ENCODE measurements at places on chromosomes 6 and 20.

DNA sequence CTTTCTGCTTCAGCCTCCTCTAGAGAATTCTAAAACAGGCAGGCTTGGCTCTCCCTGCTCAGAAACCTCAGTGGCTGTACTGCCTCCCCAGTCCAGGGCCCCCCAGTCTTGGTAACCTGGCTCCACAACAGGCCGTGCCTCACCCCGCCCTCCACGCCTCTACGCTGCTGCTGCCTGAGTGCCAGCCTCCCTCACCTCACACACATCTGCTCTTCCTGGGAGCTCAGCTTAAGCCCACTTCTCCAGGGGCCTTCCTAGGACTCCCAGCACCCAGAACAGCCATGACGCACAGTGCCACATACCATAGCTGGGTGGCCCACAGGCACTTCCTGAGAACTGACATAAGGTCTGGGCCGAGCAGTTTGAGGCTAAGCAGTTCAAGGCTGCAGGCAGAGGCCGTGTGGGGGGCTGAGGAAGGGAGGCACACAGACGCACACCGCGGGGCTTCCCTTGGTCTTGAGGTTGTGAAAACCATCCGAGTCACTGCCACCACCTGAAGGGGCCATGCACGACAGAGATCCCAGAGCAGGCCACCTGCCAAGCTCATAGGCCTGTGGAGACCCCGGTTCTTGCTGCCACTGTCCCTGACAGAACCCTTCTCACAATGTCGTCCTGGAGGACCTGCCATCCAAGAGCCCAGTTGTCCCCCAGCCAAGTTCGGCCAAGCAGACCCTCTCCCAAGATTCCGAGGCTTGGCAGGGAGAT lies 42.6 kb downstream of the DSTN start:
- no peak for DNase-seq

DNA sequence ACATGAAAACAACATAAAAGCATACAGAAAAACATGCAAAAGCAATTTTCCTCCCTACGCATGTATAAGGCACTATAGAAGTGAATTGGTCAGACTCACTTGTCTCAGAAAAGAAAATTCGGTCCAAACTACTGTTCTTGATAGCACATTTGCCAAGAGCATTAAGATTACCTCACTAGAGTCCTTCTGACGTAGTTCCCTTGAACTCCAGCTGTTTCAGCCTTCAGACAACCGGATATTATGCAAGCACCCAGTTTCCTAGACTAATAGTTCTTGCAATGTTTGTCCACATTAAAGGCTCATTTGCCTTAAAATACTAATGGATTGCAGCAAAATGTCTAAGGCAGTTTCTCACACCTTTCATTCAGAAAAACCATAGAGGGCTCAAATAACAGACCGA lies 2.5 kb upstream of the CASS4 start:
- DNase-seq: no peak

DNA sequence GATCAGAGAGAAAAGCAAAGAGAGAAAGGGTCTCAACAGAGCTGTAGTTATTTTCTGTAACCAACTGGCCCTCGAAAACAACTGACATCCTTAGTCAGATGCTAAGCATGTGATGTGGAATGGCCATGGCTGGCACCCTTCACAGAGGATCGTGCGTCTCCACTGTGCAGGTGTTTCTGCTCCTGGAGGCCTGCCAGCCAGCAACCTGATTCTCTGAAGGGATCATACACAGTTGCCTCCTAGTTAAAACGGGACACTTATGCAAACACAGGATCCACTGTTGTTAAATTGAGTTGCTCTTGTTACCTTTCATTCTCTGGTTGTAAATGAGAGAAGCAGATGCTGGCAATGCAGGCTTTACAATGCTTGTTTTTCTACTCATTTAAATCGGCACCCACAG lies 148.5 kb downstream of the HDGFL1 start:
- no peak for DNase-seq

DNA sequence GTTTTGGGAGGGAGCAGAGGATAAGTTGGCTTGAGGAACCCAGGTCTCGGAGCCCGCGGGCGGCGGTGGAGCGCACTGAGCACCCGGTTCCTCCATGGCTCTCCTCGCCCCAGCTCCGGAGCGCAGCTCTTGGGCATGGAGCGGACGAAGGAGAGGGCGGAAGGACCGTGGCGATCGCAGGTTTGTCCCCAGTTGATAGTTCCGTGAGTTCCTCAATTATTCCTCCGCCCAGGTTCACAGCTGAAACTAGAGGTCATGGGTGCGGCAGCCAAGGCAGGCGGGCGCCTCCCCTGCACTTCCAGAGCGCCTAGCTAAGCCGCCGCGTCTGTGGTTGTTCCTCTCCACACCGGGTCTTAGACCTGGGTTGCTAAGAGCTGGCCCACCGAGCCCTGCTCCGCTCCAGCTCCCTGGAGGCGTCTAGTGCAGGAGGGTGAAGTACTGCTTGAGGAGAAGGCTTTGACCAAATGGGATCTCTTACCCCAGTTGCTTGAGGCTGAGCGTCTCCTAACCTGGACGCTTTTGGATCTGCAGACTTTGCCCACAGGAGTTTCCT lies at the start of gene HTR1B:
Gene HTR1B (minus strand): TSS at position 184 of the 553 bp plus-strand sequence. CDS start 88 bp downstream, at position 96.
- DNase-seq: no peak

Measured in iPS DF 6.9 (cell line).